ENCODE measurements at places on chromosomes 6 and 20.

DNA sequence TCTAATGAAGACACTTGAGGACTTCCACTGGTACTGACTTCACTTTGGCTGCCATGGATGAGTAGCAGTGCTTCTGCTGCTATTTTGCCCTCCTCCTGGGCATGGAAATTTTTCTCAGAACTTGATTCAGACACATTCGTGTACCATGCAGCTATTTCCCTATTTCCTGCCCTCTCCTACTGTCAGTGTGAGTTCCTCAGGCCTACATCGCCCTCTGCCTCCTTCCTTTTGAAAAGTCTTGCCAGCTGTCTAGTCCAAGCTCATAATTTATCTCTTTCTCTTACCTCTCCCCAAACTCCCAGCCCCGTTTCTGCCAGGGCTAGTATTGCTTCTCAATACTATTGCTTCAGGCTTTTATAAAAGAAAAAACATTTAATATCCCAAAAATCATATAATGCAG lies 470.2 kb downstream of the ADGRB3 start:
- DNase-seq, result no peak
- no peaks in the 10 kb centered on the region for H3K4me1 ChIP-seq
- H3K4me3 ChIP-seq, result peak overlapping the region; percentile 11
- H3K27ac ChIP-seq, result no peak overlapping the region
- no peaks in the 10 kb centered on the region for H3K36me3 ChIP-seq

- H3K27me3 ChIP-seq, result peaks cover 66% of the 10 kb centered on the region
- no peak overlapping the region for H3K27ac ChIP-seq
- DNase-seq, result no peak
- H3K4me3 ChIP-seq, result no peak overlapping the region
- no peaks in the 10 kb centered on the region for H3K4me1 ChIP-seq
These were observed 99.9 kb downstream of the BANF2 start for GRCh38 chr20:17799575-17800227.

- DNase-seq, result no peak
- no peaks in the 10 kb centered on the region for H3K27me3 ChIP-seq
- H3K4me3 ChIP-seq, result no peak overlapping the region
- peaks cover 2% of the 10 kb centered on the region for H3K4me1 ChIP-seq
- H3K27ac ChIP-seq, result no peak overlapping the region
These were observed 32.4 kb upstream of the HINT3 start for GRCh38 chr6:125924169-125924568.

GRCh38 chr6:155521719-155522118 lies 66.1 kb upstream of the NOX3 start:
- no peak for DNase-seq
- no peak overlapping the region for H3K4me3 ChIP-seq
- H3K4me1 ChIP-seq, result no peaks in the 10 kb centered on the region
- H3K27me3 ChIP-seq, result peaks cover 10% of the 10 kb centered on the region
- no peaks in the 10 kb centered on the region for H3K36me3 ChIP-seq

GRCh38 chr20:64140956-64141355 lies 23.3 kb upstream of the MYT1 start:
- H3K36me3 ChIP-seq, result no peaks in the 10 kb centered on the region
- H3K4me1 ChIP-seq, result no peaks in the 10 kb centered on the region
- H3K27me3 ChIP-seq, result peaks cover 38% of the 10 kb centered on the region
- no peak overlapping the region for H3K27ac ChIP-seq
- no peak overlapping the region for H3K4me3 ChIP-seq
- no peak for DNase-seq
